Kidney (tissue), 22 donors: ENCODE measurements at places on chromosomes 2 and 18. TPM values are rescaled to one million over a fixed set of nuclear protein-coding genes. Genes with fewer than 3 reads are reported as not detected.

Gene C1QL2
- not detected for polyA plus RNA-seq

Gene IHH
- polyA plus RNA-seq, result 3.1 TPM

Gene BOD1L2
- not detected for polyA plus RNA-seq

Gene SPATA3
- not detected for polyA plus RNA-seq

Gene ADCY3
- polyA plus RNA-seq, result 21.1 TPM

Gene LRATD1
- 4.2 TPM for polyA plus RNA-seq

Gene MGAT4A
- polyA plus RNA-seq, result 23.5 TPM

Gene GALNT5
- polyA plus RNA-seq, result 0.06 TPM

Gene RAB27B
- polyA plus RNA-seq, result 0.32 TPM

Gene SERPINB12
- polyA plus RNA-seq, result not detected

Gene CDH7
- not detected for polyA plus RNA-seq

Gene DPYSL5
- polyA plus RNA-seq, result not detected

Gene ASPRV1
- polyA plus RNA-seq, result 2.1 TPM

Gene ABCB11
- not detected for polyA plus RNA-seq

Gene DYSF
- 11.3 TPM for polyA plus RNA-seq

Gene ALLC
- 1.3 TPM for polyA plus RNA-seq
